ENCODE measurements at places on chromosomes 5 and 9.

- peak; percentile 80 for DNase-seq
Measured at GRCh38 chr9:118522093-118523028, 818.2 kb downstream of the TLR4 start.

- no peak for DNase-seq
Measured at GRCh38 chr9:88531920-88532698, 2.9 kb upstream of the NXNL2 start.

DNA sequence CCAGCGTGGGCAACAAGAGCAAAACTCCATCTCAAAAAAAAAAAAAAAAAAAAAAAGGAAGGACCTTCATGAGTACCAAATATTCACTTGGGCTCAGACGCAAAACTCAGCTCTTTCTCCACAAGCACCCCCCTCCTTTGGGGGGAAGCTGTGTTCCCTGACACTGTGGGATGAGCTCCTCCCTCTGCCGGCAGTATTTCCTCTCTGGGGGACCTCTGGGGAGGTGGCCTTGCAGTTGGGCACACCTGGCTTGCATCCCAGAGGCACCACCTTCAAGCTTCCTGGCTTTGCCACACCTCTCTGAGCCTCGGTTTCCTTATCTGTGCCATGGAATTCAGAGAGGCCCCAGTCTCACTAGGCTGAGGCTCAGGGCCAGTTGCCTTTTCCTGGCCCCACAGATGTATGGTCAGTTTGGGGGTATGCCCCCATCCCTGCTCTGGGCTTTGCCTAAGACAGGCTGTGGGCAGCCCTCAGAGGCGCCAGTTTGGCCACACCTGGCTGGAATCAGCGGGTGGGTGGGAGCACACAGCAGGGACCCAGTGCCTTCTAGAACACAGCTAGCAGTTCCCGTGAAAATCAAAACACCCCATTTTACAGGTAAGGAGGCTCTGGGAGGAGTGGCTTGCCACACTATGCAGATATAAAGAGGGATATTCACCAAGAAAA is 157.5 kb upstream of the IER5L start:
- DNase-seq, result no peak

DNA sequence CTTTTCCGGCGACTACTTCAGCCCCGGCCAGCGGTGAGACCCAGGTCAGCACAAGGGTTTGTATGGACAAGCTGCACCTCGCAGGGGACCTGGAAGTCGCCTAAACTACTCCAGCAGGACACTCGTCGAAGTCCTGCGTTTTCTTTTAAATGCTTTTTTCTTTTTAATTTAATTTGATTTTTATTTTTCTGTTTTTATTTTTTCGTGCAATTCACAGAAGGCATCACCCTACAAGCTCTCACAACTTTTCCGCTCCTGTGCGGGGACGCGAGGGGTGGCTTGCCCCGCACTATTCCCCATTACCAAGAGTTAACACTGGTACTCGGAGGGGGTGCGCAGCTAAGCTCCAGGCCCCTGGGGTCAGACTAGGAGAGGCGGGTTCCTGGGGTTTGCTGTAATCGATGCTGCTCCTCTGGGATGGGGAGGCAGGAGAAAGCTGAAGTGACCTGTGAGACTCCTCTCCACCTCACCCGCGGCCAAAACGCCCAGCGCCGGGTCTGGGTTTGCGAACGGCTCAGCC is 1.3 kb downstream of the EDIL3 start:
- no peak for DNase-seq

DNA sequence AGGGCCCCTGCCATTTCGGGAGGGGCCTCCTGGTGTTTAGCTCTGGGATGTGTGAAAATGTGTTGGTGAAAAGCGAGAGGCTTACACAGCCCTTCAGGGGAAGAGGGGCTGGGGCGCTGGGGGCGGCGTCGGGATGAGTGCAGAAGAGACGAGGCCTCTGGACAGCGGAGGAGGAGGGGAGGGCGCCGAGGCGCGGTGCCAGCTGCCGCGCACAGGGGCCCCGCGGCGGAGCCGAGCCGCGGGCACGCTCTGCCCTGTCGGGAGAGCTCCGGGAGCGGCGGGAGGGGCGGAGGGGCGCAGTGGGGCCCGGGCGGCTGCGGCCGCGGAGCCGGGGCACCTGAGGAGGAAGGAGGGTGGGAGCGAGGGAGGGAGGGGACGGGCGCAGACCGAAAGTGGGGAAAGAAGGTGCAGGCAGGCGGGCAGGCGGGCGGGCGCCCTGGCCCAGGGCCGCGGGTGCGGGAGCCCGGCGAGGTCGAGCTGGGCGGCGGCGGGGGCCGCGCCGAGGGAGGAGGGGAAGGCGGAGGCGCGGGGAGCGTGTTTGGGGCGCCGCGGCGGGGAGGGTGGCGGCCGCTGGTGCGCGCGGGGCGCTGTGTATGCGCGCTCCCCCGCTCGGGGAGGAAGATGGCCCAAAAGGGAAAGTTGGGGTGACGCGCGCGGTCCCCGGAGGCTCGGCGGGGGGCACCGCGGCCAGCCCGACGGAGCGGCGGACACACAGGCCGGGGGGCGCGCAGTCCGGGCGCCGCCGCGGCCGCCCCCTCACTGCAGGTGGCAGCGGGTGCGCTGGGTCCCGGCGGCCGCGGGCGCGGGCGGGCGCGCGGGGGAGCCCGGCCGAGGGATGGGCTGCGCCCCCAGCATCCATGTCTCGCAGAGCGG is at the start of gene PDE8B:
TSS of gene PDE8B (plus strand) at position 590 of the 873 bp plus-strand sequence. CDS start at position 836, 246 bp downstream.
- DNase-seq, result no peak

GRCh38 chr9:114558027-114558675 is 29.4 kb upstream of the ATP6V1G1 start:
- no peak for DNase-seq

- no peak for DNase-seq
Measured at GRCh38 chr5:176533894-176534611, 3.1 kb downstream of the RNF44 start.

GRCh38 chr9:122832194-122832593 is 3.8 kb upstream of the PDCL start:
- no peak for DNase-seq

DNA sequence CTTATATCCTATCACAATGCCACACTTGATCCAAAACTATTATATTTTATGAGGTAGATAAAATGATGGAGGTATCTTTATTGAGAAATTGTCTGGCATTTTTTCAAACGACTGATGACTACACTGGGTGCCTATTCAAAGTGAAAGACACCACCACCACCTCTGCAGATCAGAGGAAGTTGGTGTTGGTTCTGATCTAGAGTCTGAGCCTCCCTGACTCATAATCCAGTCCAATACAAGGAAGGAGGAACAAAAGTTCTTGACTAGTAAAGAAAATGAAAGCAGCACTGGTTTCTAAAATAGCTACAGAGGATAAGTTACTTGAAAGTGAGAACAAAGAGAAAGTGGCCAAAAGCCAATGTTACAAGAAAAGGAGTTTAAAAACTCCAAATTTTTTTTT is 139.9 kb downstream of the RFX3 start:
- no peak for DNase-seq

DNA sequence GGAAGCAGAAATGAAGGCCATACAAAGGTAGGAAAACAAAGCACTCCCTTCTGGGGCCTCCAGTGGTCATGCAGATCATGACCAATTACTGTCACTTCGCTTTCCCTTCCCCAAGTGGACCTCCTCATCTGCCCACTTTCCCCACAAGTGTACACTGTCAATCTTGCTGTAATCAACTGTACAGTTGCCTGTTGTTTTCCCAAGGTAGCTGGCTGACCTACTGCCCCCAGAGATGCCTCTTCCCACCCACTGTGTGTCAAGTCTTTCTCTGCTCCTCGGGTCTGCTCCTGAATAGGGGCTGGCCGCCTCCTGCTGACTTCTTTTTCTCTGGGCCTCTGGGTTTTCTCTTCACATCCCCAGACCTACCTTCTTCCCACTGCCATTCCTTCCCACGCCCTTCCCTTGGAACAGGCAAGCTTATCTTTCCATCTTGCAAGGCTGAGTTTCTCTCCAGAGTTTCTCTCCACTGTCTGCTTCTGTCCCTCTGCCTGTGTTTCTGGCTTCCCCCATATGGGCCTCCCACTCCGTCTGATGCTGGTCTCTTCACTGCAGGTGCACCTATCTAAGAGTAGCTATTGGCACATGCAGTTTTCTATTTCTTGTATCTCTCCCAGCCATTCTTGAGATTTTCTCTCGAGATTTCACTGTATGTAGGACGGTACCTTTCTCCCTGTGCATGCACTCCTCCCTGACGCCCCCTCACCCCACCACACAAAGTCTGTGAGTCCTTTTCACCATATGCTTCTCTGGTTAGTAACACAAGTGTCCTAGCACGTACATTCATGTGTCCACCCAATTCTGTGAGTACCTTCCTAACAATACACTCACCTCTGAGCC is 2.4 kb downstream of the ELL2 start:
- DNase-seq, result no peak

DNA sequence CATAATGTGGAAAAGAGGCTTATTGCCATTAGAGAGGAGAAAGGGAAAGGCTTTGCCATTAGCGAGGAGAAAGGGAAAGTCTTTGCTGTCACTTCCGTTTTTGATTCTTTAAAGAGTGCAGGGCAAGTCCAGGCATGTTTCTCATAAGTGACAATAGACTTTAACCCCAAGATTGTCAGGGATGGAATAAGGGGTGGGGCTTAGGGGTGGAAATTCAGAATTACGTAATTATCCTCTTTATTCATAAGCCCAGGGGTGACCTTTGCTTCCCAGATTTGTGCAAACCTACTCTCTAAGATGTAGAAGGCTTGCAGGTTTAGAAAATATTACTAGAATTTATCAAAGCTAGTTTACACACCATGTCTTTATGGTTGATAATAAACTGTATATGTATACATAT is 2.3 kb upstream of the PLK2 start:
- DNase-seq, result peak; percentile 61

DNA sequence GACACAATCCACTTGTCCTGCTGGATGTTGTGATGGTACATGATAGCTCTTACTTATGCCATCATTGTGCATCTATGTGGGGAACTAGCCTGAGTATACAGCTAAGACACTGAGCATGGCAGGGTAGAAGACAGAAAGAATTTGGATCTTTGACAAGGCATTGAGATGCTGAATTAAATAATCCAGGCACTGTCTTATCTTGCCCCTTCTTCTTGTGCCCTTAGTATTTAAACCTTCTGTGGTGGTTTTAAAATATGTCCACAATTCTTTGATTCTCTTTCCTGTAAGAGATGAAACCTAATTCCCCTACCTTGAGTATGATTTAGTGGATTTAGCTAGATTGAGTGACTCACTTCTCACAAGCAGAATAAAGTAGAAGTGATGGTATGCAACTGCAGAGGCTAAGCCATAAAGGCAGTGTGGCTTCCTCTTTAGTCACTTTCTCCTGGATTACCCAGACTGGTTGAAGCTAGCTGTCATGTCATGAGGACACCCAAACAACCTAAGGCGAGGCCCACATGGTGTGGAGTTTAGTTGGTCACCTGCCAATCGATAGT is 174.0 kb upstream of the NREP start:
- no peak for DNase-seq

DNA sequence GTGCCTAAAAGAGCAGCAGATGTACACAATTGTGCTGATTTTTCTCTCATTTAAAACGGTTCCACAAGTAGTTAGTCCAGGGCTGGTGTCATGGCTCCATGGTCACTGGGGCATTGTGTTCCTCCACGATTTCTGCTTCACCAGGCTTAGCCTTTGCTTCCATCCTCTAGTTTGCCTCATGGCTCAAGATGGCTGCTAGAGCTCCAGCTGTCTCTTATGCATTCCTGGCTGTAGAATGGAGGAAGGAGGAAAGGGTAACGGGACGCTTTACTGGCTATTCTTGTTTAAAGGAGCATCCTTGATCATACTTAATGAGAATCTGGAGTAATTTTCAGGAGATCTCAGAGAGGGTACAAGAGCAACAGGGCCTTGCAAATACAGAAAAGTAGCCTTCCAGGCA is 47.7 kb downstream of the BOD1 start:
- no peak for DNase-seq

- no peak for DNase-seq
Measured at GRCh38 chr9:99752417-99753109, 69.1 kb upstream of the NR4A3 start.

- DNase-seq, result no peak
Measured at GRCh38 chr5:147805030-147805454, 22.5 kb upstream of the JAKMIP2 start.

DNA sequence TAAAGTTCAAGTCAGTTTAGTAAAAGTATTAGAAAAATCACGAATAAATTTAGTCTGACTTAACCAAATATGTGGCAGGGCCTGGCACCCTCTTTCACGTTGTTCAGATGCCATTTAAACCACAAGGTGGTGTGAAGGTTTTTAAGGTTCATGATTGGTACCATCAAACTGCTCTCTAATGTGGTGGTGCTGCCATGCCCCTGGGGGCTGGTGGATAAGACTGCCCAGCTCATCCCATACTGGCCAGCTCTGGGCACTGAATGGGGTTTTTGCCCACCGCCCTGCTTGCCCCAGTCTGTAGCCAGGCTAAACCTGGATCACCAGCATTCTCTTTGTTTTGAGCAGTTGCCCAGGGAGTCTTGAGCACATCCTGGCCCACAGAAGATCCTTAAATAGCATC is 159.3 kb downstream of the GABBR2 start:
- no peak for DNase-seq

DNA sequence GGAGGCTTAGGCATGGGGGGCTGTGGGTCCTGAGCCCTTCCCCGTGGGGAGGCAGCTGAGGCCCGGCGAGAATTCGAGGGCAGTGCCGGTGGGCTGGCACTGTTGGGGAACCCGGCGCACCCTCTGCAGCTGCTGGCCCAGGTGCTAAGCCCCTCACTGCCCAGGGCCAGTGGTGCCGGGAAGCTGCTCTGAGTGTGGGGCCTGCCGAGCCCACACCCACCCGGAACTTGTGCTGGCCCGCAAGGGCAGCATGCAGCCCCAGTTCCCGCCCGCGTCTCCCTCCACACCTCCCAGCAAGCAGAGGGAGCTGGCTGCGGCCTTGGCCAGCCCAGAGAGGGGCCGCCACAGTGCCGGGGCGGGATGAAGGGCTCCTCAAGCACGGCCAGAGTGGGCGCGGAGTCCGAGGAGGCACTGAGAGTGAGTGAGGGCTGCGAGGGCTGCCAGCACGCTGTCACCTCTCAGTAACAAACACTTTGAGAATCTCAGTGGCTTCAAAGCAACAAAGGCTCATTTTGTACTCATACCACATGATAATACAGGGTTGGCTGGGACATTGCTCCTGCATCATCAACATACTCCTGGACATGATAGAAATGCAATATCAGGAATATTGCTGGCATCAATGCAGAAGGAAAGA is 265.7 kb upstream of the ANKRD55 start:
- no peak for DNase-seq

- no peak for DNase-seq
Measured at GRCh38 chr5:115543365-115544042, 1.1 kb downstream of the FEM1C start.
